ENCODE measurements at places on chromosomes 5 and 9.
A peak's percentile ranks its signal among the peaks of the same experiment; 100 is the strongest.

GRCh38 chr5:132883261-132883834, 9.9 kb downstream of the LEAP2 start:
- peak; percentile 29 for DNase-seq

GRCh38 chr5:100852988-100853449, 50.1 kb downstream of the ST8SIA4 start:
- peak; percentile 7 for DNase-seq

DNA sequence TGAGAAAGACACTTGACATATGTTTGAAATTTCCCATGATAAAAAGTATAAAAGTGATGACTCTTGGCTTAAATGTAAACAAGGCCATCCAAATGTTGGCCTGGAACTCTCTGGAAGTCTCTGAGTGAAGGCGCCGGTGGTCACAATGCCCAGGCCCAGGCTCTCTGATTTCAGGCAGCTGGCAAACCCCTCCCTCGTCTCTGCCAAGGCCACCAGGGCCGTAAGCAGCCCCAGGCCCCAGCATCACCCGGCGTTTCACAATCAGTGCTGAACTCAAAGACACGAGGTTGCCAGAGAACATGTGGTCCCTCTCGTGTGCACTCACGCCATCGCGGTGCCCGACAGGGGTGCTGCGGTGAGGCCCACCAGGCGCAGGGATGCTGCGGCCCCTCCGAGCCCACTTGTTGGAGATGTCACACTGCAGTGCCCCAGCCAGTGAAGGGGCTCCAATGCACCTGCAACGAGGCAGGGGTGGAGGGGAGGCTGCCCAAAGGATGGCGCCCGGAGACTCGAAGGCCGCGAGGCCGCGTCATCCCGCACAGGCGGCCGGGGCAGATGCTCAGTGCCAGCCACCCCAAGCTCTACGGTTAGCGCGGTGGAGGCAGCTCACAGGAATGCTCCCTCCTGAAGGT, 15.0 kb downstream of the LPCAT1 start:
- DNase-seq: no peak

GRCh38 chr5:143682929-143683386, 129.0 kb upstream of the HMHB1 start:
- no peak for DNase-seq

DNA sequence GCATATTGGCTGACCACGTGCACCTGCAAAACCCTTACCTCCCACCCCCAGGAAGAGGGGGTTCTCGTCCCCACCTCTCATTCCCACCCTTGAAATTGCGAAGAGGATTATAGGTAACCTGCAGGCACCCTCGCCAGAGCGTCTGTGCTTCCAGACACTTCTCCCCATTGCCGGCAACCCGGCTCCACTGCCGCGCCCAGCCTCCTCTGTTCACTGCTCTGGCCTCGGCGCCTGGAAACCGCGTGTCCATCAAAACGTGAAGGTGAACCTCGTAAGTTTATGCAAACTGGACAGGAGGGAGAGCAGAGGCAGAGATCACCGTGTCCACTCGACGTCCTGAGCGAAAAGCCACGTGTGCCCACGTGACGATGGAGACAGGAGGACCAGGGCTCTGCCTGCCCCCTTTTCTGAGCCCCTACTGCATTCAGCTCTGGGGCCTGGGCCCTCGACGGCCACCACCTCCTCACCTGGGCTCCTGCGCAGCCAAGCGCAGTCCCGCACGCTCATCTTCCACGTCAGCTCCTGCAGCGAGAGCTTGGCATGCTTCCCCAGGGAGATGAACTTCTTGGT, 1.9 kb downstream of the TERT start:
- DNase-seq: no peak

GRCh38 chr5:106976363-106976762, 694.4 kb downstream of the EFNA5 start:
- no peak for DNase-seq

DNA sequence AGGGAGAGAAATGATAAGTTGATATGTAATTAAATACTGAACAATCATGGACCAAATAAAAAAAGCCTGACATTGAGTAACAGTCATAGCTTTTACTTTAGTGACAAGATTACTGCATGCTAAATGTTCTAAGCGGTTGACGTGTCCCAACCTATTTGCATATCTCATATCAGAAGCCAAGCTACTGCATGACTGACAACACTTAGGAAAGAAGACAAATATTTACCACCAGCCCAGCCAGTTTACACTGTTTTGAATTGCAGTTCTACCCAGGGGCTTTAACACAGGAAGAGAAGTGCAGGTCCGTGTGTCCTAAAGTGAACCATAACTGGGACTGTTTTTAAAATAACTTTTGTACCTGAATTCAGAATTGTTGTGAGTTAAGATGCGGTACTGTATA, 219.9 kb downstream of the PRDM9 start:
- DNase-seq: no peak

- no peak for DNase-seq
Measured at GRCh38 chr5:5615569-5615968, 193.1 kb downstream of the ICE1 start.

GRCh38 chr9:133928248-133928764, 63.8 kb downstream of the VAV2 start:
- DNase-seq: no peak

DNA sequence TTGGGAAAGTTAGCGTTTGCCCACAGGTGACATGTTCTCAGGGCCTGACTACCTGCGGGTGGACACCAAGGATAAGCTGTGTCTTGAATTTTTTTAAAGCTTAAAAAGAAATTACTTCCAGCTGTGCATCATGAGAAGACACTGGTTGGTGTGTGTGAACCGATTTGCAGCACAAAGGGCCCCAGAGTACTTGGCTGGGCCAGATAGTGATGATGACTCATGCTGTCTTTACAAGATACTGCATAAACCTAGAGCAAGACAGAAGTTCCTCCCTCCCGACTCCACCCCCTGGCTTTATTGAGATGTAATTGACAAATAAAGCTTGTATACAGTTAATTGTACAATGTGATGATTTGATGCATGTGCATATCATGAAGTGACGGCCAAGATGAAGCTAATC, 212.8 kb downstream of the NXNL2 start:
- no peak for DNase-seq

GRCh38 chr5:103587185-103587748, 24.7 kb upstream of the NUDT12 start:
- DNase-seq: no peak

DNA sequence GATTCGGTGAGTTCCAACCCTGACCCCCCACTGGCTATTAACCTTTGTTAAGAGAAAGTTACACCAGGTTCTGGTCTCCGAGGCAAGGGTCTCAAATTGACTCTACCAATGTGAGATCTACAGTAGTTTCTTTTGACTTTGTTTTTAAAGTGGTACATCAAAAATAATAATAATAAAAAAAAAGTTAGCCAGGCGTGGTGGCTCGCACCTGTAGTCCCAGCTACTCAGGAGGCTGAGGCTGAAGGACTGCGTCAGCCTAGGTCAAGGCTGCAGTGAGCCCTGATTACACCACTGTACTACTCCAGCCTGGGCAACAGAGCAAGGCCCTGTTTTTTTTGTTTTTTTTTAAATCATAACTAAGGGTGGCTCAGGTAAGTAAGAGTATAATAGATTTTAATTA, 1.0 kb upstream of the KLF9 start:
- DNase-seq: no peak

DNA sequence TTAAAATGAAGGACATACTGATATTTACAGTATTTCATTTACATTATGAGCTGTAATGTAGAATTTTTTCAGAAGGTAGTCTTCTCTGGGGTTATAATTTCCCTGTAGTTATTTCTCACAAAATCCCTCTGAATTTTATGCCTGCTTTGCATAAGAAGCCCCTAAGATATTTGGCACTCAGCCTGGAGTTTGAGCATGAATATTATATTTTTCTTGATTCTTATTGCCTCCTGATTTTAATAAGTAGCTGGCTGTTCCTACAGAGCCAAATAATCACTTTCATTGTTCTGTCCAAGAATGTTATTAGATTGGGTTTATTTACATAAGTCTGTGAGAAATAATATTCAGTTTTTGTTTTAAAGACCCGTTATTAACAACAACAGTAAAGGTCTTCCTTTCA, 195.0 kb downstream of the FER start:
- DNase-seq: no peak

DNA sequence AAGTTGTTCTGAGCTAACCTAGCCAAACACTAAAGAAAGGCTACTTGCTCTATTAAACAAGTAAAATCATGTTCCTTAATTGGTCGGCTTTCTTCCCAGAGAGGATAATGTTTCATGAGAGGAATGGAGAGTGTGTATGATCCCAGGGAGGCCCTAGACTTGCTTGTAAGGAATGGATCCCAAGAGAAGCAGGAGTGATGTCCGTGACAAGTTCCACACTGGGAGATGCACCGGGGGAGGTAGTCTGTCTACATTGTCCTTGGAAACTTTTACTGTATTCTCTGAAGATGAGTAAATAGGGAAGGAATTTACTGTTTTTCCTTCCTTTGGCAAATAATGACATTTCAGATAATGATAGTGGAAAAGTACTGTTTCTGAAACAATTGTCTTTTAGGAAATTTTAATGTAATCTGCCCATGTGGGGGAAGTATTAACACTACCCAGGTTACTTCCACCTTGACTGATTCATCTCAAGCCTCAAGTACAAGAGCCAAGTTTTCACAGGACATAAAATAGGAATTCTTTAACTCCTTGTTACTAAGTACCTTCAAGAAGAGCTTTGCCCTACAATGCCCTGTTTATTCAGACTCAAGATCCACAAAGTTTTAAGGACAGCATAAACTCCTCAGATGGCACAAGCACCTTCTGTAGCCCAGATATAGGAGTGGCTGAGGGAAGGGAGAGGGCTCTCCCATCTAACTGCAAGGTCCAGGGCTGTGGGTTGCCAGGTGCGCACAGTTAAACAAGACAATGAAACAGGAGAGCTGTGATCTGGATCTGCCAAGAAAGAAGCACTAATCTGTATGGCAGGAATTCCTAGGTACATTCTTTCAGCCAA, 152.1 kb downstream of the GNA14 start:
- DNase-seq: no peak

DNA sequence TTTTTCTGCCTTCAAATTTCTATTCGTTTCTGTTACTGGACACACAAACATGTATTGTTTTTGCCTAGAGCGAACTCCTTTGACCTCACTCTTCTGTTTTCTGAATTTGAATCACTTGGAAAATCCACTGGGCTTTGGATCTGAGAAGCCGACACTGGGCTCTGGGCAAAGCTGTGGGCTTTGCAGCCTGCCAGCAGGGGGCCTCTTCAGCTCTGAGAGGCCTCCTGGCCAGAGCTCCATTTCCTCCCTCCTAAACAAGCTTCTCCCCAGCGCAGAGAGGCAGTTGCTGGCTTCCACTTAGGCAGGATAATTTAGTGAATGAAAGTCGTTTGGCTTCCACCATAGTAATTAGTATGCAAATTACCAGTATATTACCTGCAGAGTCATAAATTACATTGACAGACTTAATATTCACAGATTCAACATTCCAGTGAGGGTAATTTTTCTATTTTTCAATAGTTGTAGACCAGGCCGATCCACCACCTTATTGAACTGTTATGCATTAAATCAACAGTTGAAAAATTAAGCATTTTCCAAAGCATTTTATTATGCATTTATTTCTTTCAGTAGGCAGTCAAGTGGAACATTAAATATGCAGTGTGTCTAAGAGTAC, 104.0 kb upstream of the ZNF366 start:
- peak; percentile 25 for DNase-seq

DNA sequence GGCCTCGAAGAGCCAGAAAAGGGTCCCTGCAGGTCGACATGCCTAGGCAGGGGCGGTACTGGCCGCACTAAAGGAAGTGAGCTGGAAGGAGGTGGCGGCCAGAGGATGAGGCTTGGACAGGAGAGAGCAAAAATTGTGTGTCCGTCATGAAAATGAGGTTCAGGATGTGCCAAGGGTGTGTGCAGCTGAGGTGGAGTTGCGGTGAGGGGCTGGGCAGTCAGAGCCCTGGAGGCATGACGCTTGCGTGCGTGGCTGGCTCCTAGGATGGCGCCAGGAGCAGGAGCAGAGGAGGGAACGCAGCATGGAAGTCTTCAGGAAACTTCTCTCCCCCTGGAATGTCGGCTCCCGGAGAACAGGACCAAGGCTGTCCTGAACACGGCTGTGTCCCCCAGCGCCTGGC, 5.5 kb upstream of the PDLIM7 start:
- DNase-seq: no peak

- no peak for DNase-seq
Measured at GRCh38 chr5:57119031-57119430, 54.8 kb upstream of the GPBP1 start.

- no peak for DNase-seq
Measured at GRCh38 chr5:115388240-115388639, 91.8 kb upstream of the CCDC112 start.

DNA sequence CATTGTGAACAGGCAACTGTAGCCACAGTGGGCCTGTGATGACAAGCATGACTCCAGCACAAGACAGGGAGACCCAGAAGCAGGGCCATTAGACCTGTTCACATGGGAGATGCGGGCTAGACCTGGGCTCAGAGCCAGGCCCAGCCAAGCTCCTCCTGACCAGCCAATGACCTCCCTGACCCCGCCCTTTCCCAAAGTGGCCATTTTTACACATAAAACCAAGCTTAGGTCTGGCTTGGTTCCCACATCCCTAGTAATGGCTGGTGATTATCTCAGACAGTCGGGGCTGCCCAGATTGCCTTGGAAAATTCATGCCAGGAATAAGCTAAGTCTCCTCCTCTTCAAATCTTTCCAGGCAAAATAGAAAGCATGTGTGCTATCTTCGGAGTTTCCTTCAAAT, 94.1 kb downstream of the FRMD3 start:
- no peak for DNase-seq

DNA sequence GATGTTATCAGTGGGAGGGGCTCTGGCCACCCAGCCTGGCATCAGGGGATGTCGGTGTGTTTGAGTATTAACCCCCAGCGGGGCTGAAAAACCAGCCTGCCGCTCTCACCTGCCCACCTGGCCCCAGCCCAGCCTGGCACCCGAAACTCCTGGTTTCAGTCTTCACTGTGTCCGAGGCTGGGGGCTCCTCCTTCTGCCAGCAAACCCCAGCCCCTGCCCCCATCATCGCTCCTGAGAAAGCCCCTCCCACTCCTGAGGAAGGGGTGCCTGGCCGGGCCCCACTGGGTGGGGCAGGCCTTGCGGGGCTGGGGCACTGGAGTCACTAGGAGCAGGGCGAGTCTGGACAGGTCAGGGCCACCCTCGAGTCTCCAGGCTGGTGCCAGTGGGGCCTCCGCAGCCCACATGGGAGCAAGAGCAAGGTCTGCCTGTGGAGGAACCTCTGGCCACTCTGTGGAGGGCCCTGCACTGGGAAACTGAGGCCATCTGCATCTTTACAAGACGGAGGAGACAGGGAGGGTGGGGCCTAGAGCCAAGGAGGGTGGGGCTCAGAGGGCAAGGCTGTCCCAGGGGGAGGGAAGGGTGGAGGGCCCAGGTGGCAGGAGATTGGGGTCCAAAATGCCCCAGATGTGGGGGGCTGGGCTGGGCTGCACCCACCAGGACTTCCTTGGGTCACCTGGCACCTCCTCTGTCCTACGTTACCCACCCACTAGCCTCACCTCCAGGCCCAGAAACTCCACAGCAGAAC, 51.5 kb upstream of the NOTCH1 start:
- DNase-seq: no peak

DNA sequence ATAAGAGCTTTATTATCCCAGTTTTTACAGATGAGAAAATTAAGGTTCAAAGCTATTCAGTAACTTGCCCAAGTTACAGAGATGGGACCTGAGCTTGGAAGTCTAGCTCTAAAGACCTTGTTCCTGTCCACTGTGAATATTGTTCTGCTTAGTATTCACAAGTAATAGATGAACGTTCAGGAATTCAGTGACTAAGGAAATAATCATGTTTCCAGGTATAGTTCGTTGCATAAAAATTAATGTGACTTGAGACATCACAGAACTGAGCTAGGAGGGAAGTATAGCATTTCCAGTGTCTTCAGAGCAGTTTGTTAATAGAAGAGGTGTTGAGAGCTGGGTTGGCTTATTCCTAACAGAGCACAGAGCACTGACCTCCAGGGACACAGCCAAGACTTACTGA, 136.1 kb downstream of the FGF1 start:
- DNase-seq: no peak

All from CD4-positive, alpha-beta T cell treated with Interleukin-6 at 100 ng/mL for 8 hours (primary cell).